KG1 (cell line): ENCODE measurements at places on chromosomes 1 and 21.

DNA sequence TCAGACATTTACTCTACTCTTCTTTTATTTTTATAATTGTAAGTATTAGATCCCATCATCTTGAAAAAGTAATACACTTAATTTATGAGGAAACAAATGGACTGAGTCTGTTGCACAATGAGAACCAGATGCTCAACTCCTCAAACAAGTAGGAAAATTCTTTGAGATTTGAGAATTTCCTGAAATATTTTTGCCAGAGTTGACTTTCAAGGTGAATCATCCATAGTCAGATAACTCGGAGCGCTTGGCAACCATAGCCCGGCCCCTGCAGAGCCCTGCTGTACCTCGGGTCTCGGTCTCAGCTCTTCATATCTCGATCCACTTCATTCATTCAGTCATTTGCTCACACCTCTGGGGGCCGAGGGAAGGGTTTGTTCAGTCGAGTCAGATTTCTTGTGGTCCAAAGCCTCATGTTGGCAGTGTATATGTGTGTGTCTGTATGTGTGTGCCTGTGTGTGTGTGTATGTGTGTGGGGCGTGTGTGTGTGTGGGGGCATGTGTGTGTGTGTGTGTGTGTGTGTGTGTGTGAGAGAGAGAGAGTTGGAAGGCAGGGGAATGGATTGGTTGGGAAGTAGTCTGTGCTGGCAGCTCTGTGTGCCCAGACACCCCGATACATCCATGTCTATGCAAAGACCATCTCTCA, 18.1 kb upstream of the PCP4 start:
- no peak for DNase-seq

- no peak for DNase-seq
Measured at GRCh38 chr1:92949937-92950817, 11.1 kb downstream of the DIPK1A start.

DNA sequence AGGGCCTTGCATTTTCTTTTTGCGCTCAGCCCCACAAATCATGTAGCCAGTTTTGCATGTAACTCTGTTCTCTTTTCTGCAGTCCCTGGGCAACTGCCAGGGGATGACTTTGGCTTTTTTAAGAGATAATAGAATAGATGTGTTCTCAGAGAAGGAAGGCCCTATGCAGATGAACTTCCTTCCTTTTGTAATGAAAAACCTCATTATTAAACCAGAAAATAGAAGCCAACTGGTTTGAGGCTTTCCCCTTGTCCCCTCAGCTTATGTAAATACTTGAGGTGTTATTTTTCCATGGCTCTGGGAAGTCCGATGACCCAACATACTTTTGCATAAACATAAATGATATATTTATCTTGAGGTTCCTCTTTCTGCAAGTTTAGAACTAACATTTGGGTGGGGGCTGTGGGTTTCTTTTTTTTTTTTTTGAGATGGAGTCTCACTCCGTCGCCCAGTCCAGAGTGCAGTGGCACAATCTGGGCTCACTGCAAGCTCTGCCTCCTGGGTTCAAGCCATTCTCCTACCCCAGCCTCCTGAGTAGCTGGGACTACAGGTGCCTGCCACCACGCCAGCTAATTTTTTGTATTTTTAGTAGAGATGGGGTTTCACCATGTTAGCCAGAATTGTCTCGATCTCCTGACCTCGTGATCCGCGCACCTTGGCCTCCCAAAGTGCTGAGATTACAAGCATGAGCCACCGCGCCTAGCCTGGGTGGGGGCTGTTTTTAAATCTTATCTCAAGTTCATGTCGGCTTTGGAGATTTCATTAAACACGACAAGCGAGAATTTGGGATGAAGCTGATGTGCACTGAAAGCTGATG, 14.4 kb upstream of the FCRL5 start:
- DNase-seq, result peak; percentile 15

DNA sequence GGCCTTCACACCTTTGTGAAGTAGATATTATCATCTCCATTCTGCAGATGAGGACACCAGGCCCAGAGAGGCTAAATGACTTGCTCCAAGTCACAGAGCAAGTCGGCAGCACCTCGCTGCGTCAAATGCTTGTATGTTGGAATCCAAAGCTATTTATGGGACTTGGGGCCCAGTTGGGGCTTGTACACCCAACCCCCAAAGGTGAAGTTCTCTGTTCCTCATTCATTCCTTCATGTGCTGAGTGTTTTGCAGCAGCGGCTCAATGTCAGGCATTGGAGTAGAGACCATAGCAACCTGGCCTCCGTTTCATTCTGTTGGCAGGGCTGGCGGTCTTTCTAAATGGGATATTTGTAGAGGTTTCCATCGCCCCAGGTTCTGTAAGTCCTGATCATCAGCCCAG, 113.4 kb upstream of the SLC25A33 start:
- DNase-seq, result peak; percentile 71

DNA sequence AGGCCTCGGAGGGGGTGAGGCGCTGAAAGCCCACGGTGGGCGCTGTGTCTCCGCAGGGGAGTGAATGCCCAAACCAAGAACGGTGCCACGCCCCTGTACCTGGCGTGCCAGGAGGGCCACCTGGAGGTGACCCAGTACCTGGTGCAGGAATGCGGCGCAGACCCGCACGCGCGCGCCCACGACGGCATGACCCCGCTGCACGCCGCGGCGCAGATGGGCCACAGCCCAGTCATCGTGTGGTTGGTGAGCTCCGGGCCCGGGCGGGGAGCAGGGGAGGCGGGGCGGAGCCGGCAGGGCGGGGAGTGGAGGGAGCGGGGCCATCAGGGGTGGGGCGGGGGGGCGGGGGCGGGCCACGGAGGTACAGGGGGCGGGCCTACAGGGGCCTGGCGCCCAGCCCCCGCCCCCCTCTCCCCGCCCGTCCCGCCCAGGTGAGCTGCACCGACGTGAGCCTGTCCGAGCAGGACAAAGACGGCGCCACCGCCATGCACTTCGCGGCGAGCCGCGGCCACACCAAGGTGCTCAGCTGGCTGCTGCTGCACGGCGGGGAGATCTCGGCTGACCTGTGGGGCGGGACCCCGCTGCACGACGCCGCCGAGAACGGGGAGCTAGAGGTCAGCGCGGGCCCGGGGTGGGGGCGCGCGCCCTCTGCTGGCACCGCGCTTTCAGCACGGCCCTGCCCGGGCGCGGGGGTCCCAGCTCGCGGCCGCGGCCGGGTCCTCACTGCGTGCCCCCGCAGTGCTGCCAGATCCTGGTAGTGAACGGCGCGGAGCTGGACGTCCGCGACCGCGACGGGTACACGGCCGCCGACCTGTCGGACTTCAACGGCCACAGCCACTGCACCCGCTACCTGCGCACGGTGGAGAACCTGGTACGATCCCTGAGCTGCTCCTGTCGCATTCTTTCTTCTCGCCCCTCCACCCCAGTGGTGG, 15.9 kb downstream of the ESPN start:
- no peak for DNase-seq

DNA sequence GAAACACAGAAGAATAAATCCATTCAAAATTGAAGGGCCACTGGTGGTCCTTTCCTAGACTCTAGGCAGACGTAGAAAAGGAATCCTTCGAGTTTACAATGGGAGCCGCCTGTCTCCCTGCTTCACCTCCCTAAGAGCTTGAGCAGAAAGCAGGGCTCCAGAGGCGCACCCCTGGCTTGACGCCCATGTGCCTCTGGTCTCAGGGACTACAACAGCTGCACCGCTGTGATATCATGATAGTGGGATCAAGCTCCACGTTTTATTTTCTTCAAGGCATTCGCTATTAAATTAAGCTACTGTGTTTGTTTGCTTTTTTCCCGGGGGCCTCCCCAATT, 403 bp upstream of the C1orf122 start:
- DNase-seq, result no peak

- DNase-seq, result no peak
Measured at GRCh38 chr1:177248258-177248657, 77.5 kb downstream of the BRINP2 start.

DNA sequence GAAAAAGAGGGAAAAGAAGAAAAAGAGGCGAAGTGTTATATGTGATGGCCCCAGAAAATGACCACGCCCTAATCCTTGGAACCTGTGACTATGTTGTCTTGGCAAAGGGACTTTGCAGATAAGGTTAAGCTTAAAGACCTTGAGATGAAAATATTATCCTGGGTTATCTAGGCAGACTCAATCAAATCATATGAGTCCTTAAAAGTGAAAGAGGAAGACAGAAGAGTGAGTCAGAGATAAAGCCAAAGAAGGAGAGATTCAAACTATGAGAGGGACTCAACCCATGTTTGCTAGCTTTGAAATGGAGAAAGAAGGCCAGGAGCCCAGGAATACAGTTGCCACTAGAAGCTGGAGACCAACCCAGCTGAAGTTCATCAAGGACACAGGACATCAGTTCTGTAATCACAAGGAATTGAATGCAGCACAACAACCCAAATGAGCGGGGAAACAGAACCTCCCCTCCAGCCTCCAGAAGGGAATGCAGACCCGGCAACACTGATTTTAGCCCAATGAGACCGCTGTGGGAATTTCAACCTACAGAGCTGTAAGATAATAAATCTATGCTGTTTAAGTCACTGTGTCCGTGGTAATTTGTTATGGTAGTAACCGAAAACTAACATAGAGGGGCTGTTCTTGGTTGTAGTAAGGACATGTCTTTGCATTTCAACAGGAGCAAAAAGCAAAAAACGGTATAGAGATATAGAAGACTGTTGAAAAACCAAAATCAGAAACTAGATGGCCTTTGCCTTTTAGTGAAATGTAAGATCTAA, 4.2 kb upstream of the RGS8 start:
- DNase-seq, result no peak

- DNase-seq, result no peak
Measured at GRCh38 chr1:36638268-36638667, 155.6 kb upstream of the CSF3R start.

- DNase-seq, result no peak
Measured at GRCh38 chr1:91793877-91794276, 92.1 kb downstream of the TGFBR3 start.

GRCh38 chr21:36741506-36741905, 42.6 kb downstream of the SIM2 start:
- no peak for DNase-seq

DNA sequence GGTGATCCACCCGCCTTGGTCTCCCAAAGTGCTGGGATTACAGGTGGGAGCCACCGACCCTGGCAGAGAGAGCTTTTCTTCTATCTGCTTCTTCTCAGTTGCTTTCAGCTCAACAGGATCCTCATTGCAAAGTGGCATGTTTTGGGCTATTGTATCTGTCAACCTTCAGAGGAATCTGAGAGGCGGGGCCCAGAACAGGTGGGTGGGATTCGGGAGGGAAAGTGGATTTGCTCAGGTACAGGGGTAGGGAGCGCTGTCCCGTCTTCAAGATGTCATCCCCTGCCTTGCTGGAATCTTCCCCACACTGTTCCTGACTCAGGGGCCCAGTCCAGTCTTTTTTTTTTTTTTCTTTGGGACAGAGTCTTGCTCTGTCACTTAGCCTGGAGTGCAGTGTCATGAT, 26.9 kb upstream of the RCC2 start:
- no peak for DNase-seq

DNA sequence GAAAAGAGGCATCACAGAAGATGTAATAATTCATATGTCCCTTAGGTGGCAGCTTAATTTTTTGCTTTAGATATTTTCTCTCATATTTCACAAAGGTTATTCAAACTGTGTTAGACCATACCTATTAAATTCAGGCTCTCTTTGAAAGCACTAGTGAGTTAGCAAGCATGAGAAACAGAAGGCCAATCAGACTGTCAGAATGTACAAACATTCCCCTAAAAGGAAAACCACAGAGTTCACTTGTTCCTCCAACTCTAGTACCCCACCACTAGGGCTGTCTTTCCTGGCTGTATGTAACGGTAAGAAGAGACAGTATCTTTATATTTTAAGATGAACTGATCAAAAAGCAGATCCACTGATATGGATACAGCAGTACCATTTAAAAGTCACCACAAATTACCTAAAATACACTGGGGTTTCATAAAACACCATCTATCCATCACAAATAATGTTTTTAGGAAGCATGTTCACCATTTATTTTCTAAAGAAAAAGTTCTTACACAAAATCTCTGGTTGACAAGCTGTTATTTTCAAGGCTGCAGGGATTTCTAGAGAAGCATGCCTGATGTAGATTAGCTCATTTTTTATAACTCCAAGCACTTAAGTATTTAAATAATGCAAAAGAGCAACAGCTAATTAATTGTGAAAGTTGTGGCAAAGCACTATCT, 1.8 kb downstream of the ARPC5 start:
- DNase-seq, result peak; percentile 74

DNA sequence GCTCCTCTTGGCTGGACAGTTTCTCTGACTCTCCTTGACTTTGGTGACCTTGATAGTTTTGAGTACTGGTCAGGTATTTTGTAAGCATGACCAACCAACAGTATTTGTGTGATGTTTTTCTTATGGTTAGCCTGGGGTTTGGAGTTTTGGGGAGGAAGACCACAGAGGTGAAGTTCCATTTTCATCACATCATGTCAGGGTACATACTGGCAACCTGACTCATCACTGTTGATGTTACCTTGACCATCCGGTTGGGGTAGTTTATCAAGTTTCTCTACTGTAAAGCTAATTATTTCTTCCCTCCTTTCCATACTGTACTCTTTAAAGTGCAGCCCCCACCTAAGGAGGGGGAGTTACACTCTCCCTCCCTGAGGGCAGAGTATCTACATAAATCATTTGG, 13.4 kb downstream of the OSCP1 start:
- no peak for DNase-seq

GRCh38 chr1:204275695-204276370, 62.0 kb upstream of the GOLT1A start:
- no peak for DNase-seq

DNA sequence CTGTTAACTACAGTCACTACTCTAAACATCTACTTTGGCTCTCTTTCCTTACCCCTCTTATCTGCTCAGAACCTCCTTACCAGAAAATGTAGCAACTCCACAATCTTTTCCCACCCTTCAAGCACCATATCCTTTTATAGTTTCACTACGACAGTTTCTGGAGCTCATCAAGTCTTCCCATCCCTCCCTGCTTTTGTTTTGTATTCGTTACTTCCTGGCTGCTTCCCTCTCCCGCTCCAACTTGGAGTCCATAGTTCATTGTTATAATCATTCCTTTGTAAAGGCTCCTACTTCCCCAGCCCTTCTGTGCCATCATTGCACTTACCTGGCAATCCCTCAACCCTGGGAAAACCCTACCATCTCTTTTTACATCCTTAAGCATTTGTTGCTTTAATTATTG, 18.0 kb downstream of the MPZL1 start:
- DNase-seq, result no peak

GRCh38 chr21:35120631-35121180, 71.6 kb upstream of the RUNX1 start:
- DNase-seq, result no peak

DNA sequence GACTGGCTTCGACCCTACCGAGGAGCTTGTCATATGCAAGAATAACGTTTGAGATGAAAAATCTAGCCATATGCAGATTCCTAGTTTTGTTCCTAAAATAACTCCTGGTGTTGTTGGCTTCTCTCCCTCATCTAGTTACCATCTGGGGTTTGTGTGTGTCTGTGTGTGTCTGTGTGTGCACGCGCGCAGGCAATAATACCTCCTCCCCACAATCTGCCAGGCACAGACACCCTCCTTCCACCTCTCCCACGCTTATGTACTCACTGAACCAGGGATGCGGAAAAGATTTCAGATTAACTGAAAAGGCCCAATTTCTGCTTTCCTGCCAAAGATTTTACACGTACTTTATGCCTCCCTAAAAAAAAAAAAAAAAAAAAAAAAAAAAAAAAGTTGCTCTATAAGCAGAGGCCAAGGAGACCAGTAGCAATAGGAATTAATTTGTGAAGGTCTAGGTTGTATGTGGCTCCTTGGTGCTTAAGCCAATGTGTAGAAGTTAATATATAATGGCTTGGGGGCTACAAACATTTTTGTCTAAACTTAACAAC, 452.7 kb downstream of the NUF2 start:
- DNase-seq, result no peak

GRCh38 chr1:200211157-200211556, 183.6 kb downstream of the NR5A2 start:
- no peak for DNase-seq
